ENCODE measurements at places on chromosomes 7 and 10.
A peak's percentile ranks its signal among the peaks of the same experiment; 100 is the strongest.

DNA sequence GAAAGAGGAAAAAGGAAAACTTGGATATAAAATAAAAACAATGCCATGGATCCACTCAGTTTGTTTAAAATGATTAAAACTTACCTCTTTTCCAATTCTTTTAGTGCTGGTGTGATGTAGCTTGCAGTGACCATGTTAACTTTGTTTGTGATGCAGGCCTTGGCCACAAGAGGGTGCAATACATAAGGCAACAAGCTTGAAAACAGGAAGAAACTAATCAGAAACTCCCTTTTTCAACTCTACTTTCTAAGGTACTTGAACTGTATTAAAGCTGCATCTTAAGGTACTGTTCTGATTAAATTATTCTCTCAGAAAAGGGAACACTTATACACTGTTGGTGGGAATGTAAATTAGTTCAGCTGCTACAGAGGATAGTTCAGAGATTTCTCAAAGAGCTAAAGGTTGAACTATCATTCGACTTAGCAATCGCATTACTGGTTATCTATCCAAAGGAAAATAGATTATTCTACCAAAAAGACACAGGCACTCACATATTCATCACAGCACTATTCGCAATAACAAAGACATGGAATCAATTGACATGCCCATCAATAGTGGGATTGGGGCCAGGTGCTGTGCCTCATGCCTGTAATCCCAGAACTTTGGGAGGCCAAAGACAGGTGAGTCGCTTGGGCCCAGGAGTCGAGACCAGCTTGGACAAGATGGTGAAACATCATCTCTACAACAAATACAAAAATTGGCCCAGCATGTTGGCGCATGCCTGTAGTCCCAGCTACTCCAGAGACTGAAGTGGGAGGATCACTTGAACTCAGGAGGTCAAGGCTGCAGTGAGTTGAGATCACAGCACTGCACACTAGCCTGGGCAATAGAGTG, 50.9 kb downstream of the AASS start:
- peak; percentile 72 for DNase-seq

DNA sequence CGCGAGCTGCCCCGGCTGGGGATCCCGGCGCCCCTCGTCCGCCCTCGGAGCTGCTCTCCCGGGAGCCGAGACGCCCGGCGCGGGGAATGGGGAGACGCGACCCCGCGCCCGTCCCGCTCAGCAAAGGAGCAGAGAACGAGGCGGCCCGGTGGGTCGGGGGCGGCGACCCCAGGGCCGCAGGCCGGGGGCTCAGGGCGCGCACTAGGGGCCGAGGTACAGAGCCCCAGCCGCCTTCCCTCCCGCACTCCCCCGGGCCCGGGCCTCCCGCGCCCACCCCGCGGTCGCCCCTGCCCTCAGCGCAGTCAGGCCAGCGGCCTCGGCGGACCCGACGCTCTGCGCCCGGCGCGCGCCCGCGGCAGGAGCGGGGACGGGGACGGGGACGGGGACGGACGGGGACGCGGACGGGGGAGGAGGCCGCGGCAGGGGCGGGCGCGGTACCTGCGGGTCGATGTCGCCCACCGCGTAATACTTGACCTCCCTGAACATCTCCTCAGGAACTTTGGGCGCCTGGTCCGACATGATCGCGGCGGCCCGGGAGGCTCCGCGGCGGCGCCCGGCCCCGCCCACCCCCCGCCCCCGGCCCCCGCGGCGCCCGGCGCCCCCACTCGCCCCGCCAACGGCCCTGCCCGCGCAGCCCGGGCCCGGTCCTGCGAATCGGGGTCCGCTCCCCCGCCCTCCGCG, 373 bp downstream of the PAXIP1 start:
- DNase-seq, result peak; percentile 90

DNA sequence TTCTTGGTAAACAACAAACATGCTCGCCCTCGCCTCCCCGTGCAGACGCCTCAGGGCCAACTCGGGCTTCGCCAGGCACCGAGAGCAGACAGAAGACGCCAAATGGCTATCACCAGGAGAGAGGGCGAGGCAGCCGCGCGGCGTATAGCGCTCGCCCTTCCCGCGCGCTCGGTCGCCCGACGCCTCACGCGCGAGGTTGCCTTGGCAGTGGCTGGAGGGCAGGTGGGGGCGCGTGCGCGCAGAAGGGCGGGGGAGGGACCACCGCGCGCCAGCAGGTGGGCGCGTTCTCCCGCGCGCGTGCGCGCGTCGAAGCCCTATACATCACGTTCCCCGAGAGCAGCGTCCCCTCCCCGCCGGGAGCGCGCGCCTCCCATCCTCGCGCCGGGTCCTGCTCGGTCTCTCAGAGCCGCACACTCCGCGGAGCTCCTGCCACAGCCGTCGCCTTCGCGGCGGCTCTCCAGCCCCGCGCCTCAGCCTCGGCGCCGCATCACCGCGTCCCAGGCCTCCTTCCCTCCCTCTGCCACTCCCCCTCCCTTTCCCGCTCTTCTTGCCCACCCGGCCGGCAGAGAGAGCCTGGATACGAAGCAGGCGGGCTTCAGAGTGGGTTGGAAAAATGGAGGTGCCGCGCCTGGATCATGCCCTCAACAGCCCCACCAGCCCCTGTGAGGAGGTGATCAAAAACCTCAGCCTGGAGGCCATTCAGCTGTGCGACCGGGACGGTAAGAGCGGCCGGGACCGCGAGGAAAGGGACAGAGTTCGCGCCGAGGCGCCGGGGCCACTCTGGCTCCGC, at the start of gene PHYHIPL:
Gene PHYHIPL, plus strand, starts transcription at position 403 of the 790 bp plus-strand sequence. Its CDS starts 211 bp downstream, at position 614.
- peak; percentile 73 for DNase-seq

GRCh38 chr7:41915871-41916270, 213.0 kb upstream of the INHBA start:
- no peak for DNase-seq

- no peak for DNase-seq
These were observed 260.0 kb downstream of the GRID1 start for GRCh38 chr10:86106616-86107015.

DNA sequence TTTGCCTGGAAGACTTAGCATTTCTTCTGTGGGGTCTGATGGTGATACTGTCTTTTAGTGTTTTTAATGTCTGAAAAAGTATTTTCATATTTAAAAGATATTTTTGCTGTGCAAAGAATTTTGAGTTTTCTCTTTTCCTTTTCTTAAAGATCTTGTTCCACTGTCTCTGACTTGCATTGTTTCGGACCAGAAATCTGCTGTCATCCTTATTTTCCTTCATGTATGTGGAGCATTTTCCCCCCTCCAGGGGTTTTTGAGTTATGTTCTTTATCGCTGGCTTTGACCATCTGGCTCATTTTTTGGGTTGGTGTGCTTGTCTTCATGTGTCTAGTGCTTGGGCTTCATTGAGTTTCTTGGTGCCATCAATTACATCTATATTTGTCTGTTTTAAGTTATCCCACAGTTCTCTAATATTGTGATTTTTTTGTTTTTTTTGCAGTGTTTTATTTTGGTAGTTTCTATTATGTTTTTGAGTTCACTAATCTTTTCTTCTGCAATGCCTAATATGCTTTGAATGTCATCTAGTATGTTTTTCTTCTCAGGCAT, 119.9 kb downstream of the MGMT start:
- no peak for DNase-seq

GRCh38 chr7:51352174-51353100, 35.8 kb upstream of the COBL start:
- DNase-seq, result no peak

- DNase-seq, result peak; percentile 24
These were observed 305.7 kb downstream of the ELMO1 start for GRCh38 chr7:37142958-37143357.

DNA sequence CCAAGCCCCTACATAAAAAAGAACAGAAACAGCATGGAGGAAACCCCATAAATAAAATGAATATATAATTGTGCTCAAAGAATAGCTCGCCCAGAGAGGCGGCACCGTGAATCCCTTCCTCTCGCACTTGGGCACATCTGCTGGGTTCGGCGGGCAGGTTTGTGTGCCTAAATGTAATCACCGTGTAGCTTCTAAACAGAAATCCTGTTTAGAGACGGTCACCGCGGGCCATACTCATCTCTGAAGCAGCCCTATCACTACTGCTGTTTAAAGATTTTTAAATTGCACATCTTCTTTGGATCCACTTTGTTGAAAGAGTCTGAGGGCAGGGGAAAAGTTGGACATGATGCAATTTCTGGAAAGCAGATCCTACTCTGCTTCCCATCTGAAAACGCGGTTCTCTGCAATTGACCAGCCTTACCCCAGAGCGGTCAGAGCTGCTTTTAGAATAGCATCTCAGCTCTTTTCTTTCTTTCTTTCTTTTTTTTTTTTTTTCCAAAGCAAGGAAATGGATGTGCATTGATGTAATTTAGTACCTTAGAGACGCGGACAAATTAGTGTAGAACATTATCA, 6.4 kb downstream of the DRGX start:
- DNase-seq, result no peak

- no peak for DNase-seq
These were observed 101.1 kb downstream of the RAMP3 start for GRCh38 chr7:45258533-45259226.

DNA sequence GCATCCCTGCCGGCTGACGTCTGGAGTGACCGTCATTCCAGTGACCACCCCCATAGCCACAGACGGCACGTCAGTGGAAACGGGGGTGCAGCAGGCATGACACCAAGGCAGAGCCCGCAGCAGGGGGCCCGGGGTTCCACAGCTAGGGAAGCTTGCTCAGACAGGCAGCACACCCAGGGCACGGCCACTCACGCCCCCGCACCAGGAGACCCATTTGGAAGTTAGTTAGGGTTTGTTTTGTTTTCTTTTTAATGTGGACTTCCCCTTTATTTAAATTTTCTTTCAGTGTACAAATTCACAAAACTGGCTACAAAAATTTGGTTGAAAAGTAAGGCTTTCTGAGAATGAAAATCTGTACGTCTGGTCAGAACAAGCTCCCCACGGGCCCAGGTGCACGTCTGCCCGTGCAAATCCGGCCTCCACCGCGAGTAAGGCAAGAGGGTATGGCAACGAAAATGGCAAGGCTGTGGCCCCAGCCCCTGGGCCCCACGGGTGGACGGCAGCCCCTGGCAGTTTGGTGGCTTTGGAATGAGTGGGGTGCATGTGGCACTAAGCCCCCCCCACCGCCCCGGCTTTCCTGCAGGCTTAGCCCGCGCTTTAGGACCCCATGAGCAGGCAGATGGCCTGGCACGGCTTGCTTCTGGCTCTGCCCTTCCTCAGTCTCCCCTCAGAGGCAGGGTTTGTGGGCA, 124.2 kb downstream of the FAM53B start:
- no peak for DNase-seq

- DNase-seq, result no peak
These were observed 82.6 kb downstream of the GNAI1 start for GRCh38 chr7:80216996-80217842.

DNA sequence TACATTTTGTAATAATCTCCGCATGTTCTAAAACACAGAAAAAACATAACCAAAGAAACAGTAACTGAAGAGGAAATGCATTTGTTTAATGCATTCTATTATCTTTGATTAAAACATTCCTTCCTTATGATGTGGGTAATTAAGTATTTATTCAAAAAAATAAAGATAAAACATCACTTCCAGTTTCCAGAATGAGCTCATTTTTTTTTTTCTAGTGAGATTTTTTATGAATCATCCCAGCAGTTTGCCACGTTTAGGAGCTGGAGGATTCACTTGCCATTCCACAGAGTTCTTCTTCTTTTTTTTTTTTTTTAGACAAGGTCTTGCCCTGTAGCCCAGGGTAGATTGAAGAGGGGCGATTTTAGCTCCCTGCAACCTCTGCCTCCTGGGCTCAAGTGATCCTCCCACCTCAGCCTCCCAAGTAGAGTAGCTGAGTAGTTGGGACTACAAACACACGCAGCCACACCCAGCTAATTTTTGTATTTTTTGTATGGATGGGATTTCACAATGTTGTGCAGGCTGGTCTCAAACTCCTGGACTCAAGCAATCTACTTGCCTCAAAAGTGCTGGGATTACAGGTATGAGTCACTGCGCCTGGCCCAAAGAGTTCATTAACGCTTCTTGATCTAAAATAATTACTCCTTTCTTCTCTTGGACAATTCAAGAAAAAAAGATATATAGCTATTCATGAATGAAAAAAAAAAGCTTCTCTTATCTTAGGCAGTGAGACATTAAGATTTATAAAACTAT, 177.3 kb downstream of the DKK1 start:
- DNase-seq, result no peak

DNA sequence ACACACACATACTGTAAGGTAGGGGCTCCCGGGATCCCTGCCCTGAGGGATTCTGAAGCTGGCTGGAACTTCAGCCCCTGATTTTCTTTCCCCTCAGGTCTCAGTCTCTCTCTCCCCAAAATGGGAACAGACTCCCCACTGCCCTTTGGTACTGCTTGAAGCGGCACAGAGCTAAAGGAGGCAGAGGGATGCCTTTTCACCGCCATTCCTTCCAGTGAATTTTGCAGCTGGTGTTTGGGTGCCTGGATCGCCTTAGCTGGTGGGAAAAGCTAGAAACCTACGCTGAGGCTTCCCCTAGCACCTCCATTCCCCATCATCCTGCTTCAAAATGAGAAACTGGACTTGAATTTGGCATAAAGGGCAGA, 2.7 kb upstream of the CUEDC2 start:
- no peak for DNase-seq

DNA sequence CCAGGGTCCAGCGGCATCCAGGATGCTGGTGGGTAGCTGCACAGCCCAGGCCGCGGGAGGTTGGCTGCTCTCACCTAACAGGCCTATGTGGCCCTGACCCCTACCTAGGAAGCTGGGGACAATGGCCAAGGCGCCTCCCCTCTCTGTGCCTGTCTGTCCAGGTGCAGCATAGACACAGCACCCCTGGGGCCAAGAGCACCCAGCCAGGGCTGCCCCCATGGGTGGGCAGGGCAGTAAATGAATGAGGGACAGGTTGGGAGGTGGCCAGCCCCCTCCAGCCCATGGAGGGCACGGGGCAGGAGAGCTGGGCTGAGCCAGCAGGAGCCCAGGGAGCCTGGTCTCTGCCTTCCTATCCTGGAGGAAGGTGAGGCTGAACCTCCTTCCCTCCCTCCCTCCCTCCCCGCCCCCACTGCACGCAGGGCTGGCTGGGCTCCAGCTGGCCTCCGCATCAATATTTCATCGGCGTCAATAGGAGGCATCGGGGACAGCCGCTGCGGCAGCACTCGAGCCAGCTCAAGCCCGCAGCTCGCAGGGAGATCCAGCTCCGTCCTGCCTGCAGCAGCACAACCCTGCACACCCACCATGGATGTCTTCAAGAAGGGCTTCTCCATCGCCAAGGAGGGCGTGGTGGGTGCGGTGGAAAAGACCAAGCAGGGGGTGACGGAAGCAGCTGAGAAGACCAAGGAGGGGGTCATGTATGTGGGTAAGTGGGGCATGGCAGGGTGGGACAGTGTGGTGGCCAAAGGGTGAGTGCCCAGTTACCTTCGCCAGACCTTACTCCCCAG, at the start of gene SNCG:
Gene SNCG, plus strand, starts transcription at position 484 of the 785 bp plus-strand sequence. Its CDS starts 99 bp downstream, at position 583.
- no peak for DNase-seq

Measured in neural progenitor cell (in vitro differentiated cells).